Activated CD4-positive, alpha-beta memory T cell treated with anti-CD3 and anti-CD28 coated beads, Interleukin-2, amount 10 ng/mL, durations not matched to agents 7 days and 5 days (primary cell): ENCODE measurements at places on chromosomes 6 and 20.

GRCh38 chr20:33095249-33095648 is 15.8 kb downstream of the BPIFB4 start:
- H3K36me3 ChIP-seq, result no peaks in the 10 kb centered on the region
- H3K4me3 ChIP-seq, result no peak overlapping the region
- H3K27ac ChIP-seq, result no peak overlapping the region
- no peaks in the 10 kb centered on the region for H3K27me3 ChIP-seq
- DNase-seq, result no peak

DNA sequence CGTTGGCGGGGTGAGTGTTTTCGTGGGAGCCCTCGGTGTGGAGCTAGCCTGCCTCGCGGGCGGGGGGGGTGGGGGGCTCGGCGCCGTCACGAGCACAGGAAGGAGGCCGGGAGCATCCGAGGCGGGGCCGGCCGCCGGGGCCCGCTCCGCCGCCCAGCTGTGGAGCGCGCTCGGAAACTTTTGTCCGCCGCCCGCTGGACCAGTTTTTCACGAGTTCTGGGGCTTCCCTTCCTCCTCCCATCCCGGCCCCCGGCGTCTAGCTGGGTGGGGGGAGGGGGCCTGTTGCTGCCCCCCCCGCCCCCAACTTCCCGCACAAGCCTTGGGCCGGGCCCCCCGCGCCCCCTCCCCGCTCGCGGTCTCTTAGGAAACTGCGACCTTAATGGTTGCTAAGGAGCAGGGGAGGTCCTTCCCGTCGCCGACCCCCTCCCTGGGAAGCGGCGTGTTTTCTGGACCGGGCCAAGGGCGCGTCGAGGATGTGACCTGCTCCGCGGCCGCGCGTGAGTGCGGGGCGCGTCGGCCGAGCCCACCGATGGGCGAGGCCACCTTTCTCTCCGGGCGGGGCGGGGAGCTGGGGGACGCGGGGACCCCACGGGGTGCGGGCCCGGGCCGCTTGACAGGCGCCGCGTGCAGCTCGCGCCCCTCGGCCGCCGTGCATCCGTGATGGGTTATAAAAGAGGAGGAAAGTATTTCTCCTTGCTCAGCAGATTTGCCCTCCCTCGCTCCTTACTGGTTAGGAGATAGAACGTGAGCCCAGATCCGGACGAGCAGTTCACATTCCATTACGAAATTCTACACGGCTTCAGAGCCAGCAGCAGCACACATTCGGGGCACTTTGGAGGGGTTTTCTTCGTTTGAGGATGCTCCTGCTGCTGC is 1.4 kb downstream of the RREB1 start:
- H3K27me3 ChIP-seq, result no peaks in the 10 kb centered on the region
- peaks cover 50% of the 10 kb centered on the region for H3K4me1 ChIP-seq
- H3K27ac ChIP-seq, result peak overlapping the region; percentile 70
- H3K4me3 ChIP-seq, result peak overlapping the region; percentile 83

GRCh38 chr20:33443006-33443511 is 504 bp downstream of the SNTA1 start:
- no peaks in the 10 kb centered on the region for H3K36me3 ChIP-seq
- H3K4me3 ChIP-seq, result peak overlapping the region; percentile 72
- peaks cover 12% of the 10 kb centered on the region for H3K27me3 ChIP-seq
- no peak overlapping the region for H3K27ac ChIP-seq

DNA sequence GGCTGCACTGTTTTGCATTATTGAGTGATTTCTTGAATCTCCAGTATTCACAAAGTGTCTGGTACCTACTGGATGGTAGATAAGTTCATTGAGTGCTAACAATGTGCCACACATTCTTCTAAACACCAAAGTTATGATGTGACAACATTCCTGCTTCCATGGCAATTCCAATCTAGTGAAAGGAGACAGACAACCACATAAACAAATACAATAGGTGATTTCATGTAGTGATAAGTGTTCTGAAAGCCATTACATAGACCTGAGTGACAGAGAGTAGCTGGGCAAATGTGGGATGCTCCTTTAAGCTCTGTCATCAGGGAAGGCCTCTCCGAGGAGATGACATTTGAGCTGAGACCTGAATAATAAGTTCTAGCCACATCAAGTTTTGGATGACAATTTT is 295.5 kb downstream of the SLC35F1 start:
- DNase-seq, result no peak
- H3K27me3 ChIP-seq, result no peaks in the 10 kb centered on the region
- no peaks in the 10 kb centered on the region for H3K36me3 ChIP-seq
- H3K4me3 ChIP-seq, result no peak overlapping the region
- H3K27ac ChIP-seq, result no peak overlapping the region
- H3K4me1 ChIP-seq, result no peaks in the 10 kb centered on the region

DNA sequence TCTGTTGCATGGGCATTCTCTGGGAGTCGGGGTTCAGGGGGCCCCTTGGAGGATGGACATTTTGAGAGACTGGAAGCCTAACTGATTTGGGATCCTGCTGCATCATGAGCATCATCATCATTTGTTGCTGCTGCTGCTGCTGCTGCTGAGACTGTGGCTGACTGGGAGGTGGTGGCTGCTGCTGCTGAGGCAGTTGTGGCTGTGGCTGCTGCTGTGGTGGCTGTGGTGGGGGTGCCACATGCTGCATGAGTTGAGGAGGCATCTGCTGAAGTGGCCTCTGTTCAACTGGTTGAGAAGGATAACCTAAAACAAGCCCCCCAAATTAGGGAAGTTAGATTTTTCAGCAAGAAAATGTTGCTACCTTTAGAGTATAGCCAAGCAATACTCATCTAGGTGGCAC is 38.9 kb downstream of the TP53INP2 start:
- peaks cover 8% of the 10 kb centered on the region for H3K4me1 ChIP-seq
- no peak overlapping the region for H3K27ac ChIP-seq
- peaks cover 52% of the 10 kb centered on the region for H3K36me3 ChIP-seq
- no peak overlapping the region for H3K4me3 ChIP-seq
- peak; percentile 23 for DNase-seq

DNA sequence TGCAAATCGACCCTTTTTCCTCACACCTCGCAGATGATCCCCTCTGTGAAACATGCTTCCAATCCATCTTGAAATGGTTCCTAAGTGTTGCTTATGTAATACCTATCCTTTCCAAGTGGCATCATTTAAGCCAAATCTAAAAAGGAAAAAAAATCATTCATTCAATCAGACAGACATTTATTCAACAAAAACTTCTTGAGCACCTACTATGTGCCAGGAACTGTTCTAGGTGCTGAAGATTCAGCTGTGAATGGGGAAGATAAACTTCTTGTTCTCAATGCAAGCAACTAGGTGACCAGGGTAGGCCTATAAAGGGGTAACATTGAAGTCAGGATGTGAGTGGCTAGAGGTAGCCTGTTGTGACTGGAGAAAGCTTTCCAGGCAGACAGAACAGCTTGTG is 66.2 kb downstream of the SCML4 start:
- DNase-seq, result no peak
- H3K4me1 ChIP-seq, result peaks cover 23% of the 10 kb centered on the region
- no peak overlapping the region for H3K27ac ChIP-seq
- H3K27me3 ChIP-seq, result no peaks in the 10 kb centered on the region
- no peak overlapping the region for H3K4me3 ChIP-seq

GRCh38 chr20:18527836-18528235 is 20.1 kb downstream of the SEC23B start:
- H3K27me3 ChIP-seq, result no peaks in the 10 kb centered on the region
- H3K4me3 ChIP-seq, result no peak overlapping the region
- no peak overlapping the region for H3K27ac ChIP-seq

DNA sequence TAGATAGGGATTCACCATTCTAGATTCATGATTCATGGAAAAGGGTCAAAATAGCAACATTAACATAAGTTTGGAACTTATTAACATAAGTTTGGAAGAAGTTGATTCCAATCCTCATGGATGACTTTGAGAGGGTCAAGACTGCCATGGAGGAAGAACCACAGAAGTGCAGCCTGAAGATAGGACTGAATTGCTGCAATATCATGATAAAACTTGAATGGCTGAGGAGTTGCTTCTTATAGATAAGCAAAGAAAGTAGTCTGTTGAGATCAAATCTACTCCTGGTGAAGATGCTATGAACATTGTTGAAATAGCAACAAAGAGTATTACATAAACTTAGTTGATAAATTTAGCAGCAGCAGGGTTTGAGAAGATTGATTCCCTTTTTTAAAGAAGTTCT is 62.2 kb downstream of the GMDS start:
- no peak for DNase-seq
- peaks cover 10% of the 10 kb centered on the region for H3K4me1 ChIP-seq
- H3K27ac ChIP-seq, result no peak overlapping the region
- no peak overlapping the region for H3K4me3 ChIP-seq

DNA sequence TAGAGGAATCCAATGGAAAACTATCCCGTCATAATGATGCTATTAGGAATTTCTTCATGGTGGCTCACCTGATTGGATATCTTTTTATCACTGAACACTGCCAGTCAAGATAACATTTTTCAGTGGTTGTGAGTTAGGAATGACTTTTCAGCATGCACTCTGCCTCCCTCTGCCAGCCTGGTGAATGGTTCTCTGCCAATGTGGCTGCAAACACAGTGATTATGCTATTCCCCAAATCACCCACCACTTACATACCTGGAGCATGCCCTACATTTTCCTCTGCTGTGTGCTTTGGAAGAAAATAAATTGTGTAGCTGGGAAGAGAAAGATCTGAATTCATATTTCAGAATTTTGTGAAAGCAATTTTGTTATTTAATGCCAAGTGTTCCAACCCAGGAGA is 102.6 kb upstream of the LAMP5 start:
- H3K27me3 ChIP-seq, result no peaks in the 10 kb centered on the region
- H3K36me3 ChIP-seq, result no peaks in the 10 kb centered on the region
- H3K4me1 ChIP-seq, result no peaks in the 10 kb centered on the region
- DNase-seq, result no peak
- no peak overlapping the region for H3K27ac ChIP-seq
- no peak overlapping the region for H3K4me3 ChIP-seq

GRCh38 chr6:52020945-52021570 is 66.4 kb downstream of the PKHD1 start:
- H3K27ac ChIP-seq, result no peak overlapping the region
- peaks cover 14% of the 10 kb centered on the region for H3K27me3 ChIP-seq
- H3K4me1 ChIP-seq, result no peaks in the 10 kb centered on the region
- no peak overlapping the region for H3K4me3 ChIP-seq
- no peaks in the 10 kb centered on the region for H3K36me3 ChIP-seq
